Esophagus squamous epithelium (tissue), 5 donors: ENCODE measurements at places on chromosomes 12 and 14. TPM values are rescaled to one million over a fixed set of nuclear protein-coding genes. Genes with fewer than 3 reads are reported as not detected.

SYCP3 gene
- not detected for total RNA-seq

HOXC6 gene
- 1.1 TPM for total RNA-seq

CCDC88C gene
- total RNA-seq: 28.6 TPM

STRAP gene
- total RNA-seq: 61.2 TPM

NTF3 gene
- total RNA-seq: 7.6 TPM

HNF1A gene
- total RNA-seq: not detected

FERMT2 gene
- total RNA-seq: 1.7 TPM

FOXN4 gene
- total RNA-seq: not detected

NANOG gene
- total RNA-seq: 0.26 TPM

CMKLR1 gene
- total RNA-seq: 0.19 TPM

FZD10 gene
- total RNA-seq: 7.3 TPM

CD27 gene
- total RNA-seq: 0.49 TPM

- no peaks in the 10 kb centered on the region for H3K27me3 ChIP-seq
- no peak overlapping the region for H3K27ac ChIP-seq
- H3K4me1 ChIP-seq: no peaks in the 10 kb centered on the region
- H3K36me3 ChIP-seq: no peaks in the 10 kb centered on the region
These were observed 134.8 kb upstream of the DIO3 start for GRCh38 chr14:101426466-101426865.

DNA sequence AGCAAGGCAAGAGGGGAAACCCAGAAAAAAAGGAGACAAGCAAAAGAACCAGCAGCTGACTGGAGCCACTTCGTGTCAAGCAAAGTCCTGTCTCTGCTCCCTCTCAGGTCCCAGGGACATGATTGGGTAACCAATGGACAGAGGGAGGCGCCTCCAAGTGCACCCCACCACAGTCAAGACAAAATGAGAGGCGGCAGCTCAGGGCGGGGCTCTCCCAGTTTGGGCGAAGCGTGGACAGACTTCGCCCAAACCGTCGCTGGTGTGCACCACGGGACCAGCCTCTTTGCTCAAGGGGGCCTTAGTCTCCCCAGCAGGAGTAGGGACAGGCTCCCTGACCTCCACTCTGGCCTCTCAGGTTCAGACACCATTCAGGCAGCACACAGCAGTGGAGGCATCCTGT, 1.5 kb upstream of the BEGAIN start:
- H3K4me1 ChIP-seq: peaks cover 17% of the 10 kb centered on the region
- H3K27ac ChIP-seq: no peak overlapping the region
- no peaks in the 10 kb centered on the region for H3K27me3 ChIP-seq
- no peak overlapping the region for H3K4me3 ChIP-seq

DNA sequence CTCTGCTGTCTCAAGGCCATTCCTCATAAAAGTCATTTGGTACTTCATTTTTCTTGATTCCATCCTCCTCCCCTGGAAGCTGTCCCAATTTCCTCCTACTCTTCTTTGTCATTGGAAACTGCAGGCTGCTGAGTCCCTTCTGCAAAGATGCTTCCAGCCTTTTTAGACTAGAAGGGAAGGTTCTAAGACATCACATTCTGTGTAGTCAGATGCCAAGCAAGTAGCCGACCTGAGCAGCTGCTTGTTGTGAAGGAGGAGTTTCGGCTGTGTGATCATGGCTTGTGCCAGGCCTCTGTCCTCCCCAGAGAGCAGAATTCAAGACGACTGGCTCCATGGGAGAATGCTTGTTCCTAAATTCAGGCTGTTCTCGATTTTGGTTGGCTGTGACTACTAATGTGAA, 8.7 kb downstream of the RFC5 start:
- peaks cover 7% of the 10 kb centered on the region for H3K36me3 ChIP-seq
- H3K4me3 ChIP-seq: no peak overlapping the region
- H3K27me3 ChIP-seq: no peaks in the 10 kb centered on the region
- H3K4me1 ChIP-seq: no peaks in the 10 kb centered on the region

DNA sequence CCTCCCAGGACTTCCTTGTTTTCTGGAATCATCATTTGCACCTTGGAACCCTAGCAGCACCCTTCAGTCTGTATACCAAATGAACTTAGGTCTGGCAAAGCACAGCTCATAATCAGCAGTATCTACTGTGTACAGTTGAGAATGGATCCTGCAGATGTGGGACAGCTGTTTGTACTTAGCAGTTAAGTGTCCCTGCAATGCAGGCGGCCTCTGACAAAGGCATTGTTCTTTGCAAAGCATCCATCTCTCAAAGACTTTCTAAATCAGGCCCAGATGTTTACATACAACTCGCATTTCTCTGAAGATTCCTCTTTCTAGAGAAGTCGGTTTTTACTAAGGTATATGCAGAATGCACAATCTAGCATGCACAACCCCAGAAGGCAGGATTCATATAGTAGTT, 170.5 kb upstream of the RBM19 start:
- H3K36me3 ChIP-seq: no peaks in the 10 kb centered on the region
- DNase-seq: no peak
- no peaks in the 10 kb centered on the region for H3K27me3 ChIP-seq
- no peak overlapping the region for H3K27ac ChIP-seq

- no peaks in the 10 kb centered on the region for H3K27me3 ChIP-seq
- H3K4me1 ChIP-seq: peaks cover 14% of the 10 kb centered on the region
- H3K27ac ChIP-seq: no peak overlapping the region
- no peak overlapping the region for H3K4me3 ChIP-seq
These were observed 206.2 kb upstream of the RGS6 start for GRCh38 chr14:71725922-71726579.

- no peak overlapping the region for H3K27ac ChIP-seq
- H3K4me1 ChIP-seq: peaks cover 11% of the 10 kb centered on the region
- H3K4me3 ChIP-seq: no peak overlapping the region
- no peak for DNase-seq
- no peaks in the 10 kb centered on the region for H3K27me3 ChIP-seq
These were observed 14.5 kb downstream of the R3HDM2 start for GRCh38 chr12:57416039-57416996.

DNA sequence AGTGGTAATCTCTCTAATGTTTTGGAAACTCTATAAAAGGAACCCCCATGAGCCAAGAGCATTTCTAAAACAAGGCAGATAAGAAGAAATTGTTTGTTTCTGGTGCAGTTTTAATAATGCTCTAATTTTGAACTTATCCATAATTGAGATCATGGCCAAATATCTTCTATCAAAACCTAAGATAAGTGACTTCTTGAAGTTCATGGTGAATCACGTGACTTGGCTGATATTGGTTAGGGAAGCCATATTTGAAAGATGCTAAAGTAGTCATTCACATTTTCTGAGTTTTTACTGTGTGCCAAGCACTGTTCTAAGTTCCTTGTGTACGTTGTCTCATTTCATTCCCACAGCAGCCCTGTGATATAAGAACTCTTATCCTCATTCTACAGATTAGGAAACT, 157.9 kb downstream of the KICS2 start:
- H3K36me3 ChIP-seq: no peaks in the 10 kb centered on the region
- H3K4me3 ChIP-seq: no peak overlapping the region
- H3K4me1 ChIP-seq: no peaks in the 10 kb centered on the region

- no peak overlapping the region for H3K4me3 ChIP-seq
- no peaks in the 10 kb centered on the region for H3K36me3 ChIP-seq
- no peak overlapping the region for H3K27ac ChIP-seq
- no peaks in the 10 kb centered on the region for H3K4me1 ChIP-seq
- no peak for DNase-seq
These were observed 63.9 kb upstream of the KCNA5 start for GRCh38 chr12:4979737-4980136.

DNA sequence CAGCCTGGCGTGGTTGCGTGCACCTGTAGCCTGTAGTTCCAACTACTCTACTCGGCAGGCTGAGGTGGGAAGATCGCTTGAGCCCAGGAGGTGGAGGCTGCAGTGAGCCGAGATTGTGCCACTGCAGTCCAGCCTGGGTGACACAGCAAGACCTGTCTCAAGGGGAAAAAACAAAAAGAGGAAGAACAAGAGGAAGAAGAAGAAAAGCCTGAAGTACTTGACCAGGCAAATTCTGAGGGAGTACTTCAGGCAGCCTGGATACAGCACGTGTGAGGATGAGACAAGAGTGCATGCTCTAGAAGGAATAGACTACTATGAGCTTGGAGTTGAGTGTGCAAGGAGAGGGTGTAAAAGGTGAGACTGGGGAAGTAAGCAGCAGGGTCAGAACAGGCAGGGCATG, 1.8 kb downstream of the GDF3 start:
- H3K27me3 ChIP-seq: no peaks in the 10 kb centered on the region
- no peaks in the 10 kb centered on the region for H3K4me1 ChIP-seq
- no peak for DNase-seq

DNA sequence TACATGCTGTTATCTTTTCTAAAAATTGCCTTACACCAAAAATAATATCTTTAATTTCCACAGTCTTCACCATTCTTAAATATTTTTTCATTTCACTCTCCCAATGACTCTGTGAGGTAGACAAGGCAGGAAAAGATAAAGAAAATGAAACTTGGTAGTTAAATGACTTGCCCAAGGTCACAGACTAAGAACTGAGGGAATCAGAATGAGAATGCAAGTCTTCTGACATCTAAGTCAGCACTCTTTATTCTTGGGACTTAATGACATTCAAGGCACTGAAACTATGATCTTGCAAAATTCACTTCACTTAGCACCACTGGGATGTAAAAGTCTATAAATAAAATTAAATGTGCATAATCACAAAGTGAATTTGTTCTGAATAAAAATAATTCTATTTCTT, 104.5 kb downstream of the SLC2A13 start:
- no peaks in the 10 kb centered on the region for H3K36me3 ChIP-seq
- H3K4me1 ChIP-seq: no peaks in the 10 kb centered on the region
- H3K27ac ChIP-seq: no peak overlapping the region
- H3K4me3 ChIP-seq: no peak overlapping the region

DNA sequence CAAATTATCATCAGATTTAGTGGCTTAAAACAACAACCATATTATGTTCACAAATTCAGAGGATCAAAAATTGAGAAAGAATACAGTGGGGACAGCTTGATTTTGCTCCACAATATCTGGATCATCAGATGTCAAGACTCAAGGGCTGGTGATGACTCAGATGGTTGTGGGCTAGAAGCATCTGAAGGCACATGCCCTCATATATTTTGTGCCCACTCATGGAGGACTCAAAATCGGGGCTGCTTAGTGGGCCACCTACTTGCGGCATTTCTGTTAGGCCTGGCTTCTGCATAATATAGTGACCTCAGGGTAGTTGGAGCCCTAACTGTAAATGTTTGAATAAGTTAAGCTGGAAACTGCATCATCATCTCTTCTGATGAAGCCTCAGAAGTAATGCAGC, 584.5 kb downstream of the SLC16A7 start:
- no peak overlapping the region for H3K27ac ChIP-seq
- no peaks in the 10 kb centered on the region for H3K4me1 ChIP-seq
- H3K4me3 ChIP-seq: no peak overlapping the region
- DNase-seq: no peak
- H3K36me3 ChIP-seq: no peaks in the 10 kb centered on the region

DNA sequence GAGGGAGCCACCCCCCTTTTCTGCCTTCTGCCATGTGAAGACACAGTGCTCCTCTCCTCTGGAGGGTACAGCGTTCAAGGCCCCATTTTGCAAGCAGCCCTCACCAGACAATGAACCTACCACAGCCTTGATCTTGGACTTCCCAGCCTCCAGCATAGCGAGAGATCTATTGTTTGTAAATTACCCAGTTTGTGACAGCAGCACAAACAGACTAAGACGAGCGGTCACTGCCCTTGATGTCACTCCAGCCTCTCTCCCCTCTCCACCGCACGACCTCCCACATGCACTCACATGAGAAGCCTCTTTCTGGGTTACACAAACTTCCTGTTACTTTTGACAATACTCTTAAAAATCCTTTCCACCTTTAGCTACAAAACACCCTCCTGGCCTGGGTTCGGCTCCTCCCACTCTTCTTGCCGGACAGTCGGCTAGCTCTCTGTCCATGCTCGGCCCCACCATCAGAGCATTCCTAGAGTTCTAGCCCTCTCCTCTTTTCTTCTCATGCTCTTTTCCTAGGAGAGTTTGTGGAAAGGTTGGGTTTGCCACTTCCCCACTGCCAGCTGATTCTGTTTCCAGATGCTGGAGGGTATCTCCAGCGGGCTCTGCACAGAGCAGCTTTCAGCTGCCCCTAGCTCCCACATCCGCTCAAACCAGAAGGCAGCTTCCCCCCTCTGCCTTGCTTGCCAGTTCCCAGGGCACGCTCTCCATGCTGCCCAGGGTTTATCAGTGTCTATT, 124.3 kb downstream of the FOXN3 start:
- H3K36me3 ChIP-seq: peaks cover 4% of the 10 kb centered on the region
- H3K27ac ChIP-seq: no peak overlapping the region
- H3K4me3 ChIP-seq: no peak overlapping the region
- no peaks in the 10 kb centered on the region for H3K27me3 ChIP-seq

DNA sequence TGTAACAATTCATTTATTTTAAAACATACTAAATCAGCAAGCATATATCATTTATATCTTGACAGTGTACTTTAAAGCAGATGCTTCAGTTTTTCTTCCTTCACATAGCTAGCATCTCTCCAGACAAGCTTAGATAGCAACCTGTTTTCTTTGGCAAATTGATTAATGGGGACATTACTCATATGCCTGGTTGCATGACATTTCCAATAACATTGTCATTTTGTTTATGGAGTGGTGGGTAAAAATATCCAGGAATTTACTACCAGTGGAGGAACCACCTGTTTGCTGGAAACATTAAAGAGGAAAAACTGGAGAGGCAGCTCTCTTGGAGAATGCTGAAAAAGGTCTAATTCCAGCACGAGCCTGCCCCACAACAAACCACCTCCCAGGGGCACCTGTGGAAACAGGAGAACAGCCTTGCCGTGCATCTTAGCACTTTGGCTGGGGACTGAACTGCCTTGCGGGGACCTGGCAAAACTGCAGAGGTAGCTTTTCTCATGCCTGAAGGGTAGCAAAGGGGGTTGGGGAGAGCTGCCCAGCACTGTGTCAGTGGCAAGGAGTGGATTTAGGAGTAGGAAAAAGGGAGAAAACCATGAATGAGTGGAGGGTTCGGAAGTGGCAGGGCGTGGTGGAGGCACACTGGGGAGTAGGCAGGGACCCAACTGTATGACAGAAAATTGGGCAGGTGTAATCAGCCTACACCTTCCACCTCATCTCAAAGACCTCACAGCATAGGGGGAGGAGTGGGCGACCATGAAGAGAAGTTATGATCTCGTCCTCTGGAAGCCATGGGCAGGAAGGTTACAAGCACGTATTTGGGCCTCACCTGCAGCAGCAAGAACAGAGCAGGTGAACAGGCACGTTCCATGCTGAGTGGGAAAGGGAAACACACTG, 11.7 kb upstream of the CREBL2 start:
- no peak overlapping the region for H3K27ac ChIP-seq
- no peak overlapping the region for H3K4me3 ChIP-seq
- no peaks in the 10 kb centered on the region for H3K36me3 ChIP-seq
- DNase-seq: no peak
- no peaks in the 10 kb centered on the region for H3K27me3 ChIP-seq

- peaks cover 69% of the 10 kb centered on the region for H3K4me1 ChIP-seq
- H3K27me3 ChIP-seq: no peaks in the 10 kb centered on the region
- DNase-seq: no peak
- peak overlapping the region; percentile 95 for H3K27ac ChIP-seq
- no peaks in the 10 kb centered on the region for H3K36me3 ChIP-seq
These were observed 22.7 kb upstream of the KRT78 start for GRCh38 chr12:52871291-52872039.

DNA sequence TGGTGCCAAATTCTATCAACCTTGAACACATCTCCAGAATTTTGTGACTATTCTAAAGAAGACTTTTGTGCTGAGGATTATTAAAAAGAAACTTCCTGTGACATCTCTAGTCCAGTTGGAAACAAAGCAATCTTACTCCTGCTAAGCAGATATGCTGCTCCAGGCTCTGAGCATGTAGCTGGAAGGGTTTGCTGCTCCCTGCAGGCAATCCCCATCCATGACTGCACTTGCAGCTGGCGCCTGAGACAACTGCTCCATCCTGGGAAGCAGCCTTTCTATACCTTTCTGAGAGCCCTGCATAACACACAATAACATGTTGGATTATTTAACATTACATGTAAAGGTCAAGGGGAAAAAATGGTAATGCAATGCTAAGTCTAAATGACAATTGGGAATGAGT, 105.1 kb downstream of the NDUFA12 start:
- no peaks in the 10 kb centered on the region for H3K27me3 ChIP-seq
- DNase-seq: no peak
- no peak overlapping the region for H3K27ac ChIP-seq
- no peaks in the 10 kb centered on the region for H3K36me3 ChIP-seq
- H3K4me3 ChIP-seq: no peak overlapping the region
